Activated CD4-positive, alpha-beta memory T cell treated with anti-CD3 and anti-CD28 coated beads, Interleukin-2, amount 10 ng/mL, durations not matched to agents 7 days and 5 days (primary cell): ENCODE measurements at places on chromosomes 13 and 19. TPM values are rescaled to one million over a fixed set of nuclear protein-coding genes. Genes with fewer than 3 reads are reported as not detected.

DNAJC15 gene
- total RNA-seq = 14.6 TPM

- no peak for DNase-seq
These were observed 132.5 kb downstream of the ZNF675 start for GRCh38 chr19:23554548-23554947.

DNA sequence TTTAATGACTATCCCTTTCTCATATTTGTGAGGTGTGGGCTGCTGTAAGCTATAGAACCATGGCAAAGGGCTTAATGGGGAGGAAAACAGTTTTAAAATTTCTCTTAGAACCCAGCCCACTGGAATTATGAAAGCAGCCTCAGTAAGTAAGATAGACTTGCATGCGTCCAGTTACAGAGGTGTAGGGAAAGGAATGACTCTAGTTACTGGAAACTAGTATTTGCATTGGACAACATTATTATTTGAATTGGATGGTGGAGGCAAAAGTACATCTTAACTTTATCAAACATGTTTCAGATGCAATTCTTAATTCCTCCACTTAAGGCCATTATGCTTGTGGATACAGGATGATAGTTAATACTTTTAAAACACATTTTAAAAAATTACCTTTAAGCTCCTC, 292.9 kb downstream of the SPRY2 start:
- DNase-seq = no peak

DNA sequence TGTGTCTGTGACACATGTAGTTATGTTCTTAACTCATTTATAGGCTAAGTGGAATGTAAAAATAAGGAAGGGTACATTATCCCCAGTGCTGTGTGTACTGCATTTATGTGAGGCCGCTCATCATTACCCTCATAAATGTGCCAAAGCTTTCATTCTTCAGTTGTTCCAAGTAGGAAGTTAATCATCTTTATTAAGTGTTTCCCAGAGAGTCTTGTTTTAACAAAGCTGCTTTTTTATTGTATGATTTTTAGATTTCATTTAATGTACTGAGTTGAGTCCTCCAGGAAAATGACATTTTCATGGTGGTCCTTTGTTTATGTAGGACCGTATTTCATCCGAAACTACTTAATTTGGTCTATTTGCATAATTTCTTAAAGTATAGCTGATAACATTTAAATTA, 379.8 kb downstream of the DLEU7 start:
- DNase-seq = no peak
